Hematopoietic multipotent progenitor cell treated with erythropoietin and hydrocortisone succinate and interleukin-3 and kit ligand, for 17 days (in vitro differentiated cells): ENCODE measurements at places on chromosomes 6 and 20.

- no peak for DNase-seq
Observed at GRCh38 chr6:138442663-138443062, 38.6 kb downstream of the HEBP2 start.

GRCh38 chr6:43790031-43790430 lies 20.0 kb downstream of the VEGFA start:
- no peak for DNase-seq

GRCh38 chr6:7721649-7722048 lies 4.2 kb upstream of the BMP6 start:
- no peak for DNase-seq

DNA sequence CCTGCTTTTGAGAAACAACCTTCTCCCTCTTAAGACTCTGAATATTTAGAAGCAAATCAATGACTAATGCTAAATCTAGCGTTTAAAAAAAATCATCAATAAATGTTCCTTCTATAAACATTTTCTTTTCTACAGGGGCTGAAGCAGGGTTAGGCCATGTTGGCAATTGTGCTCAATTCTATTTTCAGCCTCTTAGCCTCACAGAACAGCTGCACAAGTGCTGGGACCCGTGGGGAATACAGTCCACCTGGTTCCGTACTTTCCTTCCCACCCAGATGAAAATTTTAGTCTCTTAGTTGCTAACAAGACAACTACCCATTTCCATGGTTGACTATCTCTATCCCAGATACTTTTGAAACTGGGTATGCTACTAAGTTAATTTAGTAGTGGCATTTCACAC lies 138.6 kb downstream of the RPS12 start:
- DNase-seq: no peak

- no peak for DNase-seq
Observed at GRCh38 chr6:34065466-34066217, 80.2 kb downstream of the GRM4 start.

DNA sequence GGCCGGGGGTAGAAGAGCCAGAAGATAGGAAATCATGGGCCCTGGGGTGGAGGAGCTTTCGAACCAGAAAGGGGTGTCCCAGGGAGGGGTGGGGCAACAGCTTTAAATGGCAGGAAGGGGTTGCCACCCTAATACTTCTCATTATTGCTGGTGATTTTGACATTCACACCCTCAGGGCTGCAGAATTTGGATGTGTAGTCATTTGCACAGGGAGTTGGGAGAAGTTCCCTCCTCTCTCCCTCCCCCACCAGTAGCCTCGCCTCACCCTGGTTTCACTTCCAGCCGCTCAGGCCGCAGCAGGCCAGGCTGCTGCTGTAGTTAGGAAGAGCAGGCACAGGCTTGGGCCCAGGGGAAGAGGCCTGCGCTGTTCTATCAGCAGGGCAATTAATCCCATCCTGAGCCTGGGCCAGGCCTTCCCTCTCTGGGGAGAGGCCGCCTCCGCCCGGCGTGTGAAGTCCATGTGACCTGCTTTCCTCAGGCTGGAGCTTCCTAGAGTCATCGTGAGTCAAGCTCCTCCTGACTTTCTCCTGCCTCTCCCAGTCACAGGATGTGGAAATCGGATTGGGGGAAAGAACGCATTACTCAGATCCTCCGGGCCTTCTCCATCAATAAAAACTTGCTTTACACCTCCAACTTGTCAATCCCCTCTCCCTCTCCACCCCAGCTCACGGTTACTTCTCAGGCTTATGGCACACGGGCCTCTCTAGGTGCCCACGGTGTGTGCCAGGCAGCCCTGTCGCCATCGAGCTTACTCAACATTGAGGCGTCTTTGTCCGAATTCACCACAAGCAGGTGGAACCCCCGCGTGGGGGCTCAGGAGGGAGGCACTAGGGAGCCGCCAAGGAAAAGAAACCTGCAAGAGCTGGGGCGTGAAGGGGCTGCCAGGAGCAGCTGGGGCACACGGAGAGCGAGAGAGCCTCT lies 7.8 kb downstream of the ADTRP start:
- no peak for DNase-seq

DNA sequence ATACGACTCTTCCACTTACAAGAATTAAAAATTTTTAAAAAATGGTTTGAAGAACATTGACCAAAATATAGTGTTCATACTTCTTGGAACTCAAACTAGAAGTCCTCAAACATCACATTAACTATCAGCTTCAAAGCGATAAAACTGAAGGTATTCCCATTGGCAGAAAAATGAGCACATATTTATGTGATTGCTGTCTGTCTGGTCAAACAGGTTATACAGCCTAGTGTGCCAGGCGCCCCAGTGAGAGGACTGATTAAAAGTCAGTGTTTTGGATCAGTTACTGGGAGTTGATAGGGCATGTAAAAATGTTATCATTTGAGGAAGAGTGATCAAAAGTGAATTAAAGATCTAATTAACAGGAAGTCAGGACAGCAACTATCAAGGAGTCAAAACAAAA lies 738.8 kb downstream of the HDGFL1 start:
- no peak for DNase-seq

GRCh38 chr20:35648836-35649235 lies 15.9 kb downstream of the CPNE1 start:
- peak; percentile 38 for DNase-seq

DNA sequence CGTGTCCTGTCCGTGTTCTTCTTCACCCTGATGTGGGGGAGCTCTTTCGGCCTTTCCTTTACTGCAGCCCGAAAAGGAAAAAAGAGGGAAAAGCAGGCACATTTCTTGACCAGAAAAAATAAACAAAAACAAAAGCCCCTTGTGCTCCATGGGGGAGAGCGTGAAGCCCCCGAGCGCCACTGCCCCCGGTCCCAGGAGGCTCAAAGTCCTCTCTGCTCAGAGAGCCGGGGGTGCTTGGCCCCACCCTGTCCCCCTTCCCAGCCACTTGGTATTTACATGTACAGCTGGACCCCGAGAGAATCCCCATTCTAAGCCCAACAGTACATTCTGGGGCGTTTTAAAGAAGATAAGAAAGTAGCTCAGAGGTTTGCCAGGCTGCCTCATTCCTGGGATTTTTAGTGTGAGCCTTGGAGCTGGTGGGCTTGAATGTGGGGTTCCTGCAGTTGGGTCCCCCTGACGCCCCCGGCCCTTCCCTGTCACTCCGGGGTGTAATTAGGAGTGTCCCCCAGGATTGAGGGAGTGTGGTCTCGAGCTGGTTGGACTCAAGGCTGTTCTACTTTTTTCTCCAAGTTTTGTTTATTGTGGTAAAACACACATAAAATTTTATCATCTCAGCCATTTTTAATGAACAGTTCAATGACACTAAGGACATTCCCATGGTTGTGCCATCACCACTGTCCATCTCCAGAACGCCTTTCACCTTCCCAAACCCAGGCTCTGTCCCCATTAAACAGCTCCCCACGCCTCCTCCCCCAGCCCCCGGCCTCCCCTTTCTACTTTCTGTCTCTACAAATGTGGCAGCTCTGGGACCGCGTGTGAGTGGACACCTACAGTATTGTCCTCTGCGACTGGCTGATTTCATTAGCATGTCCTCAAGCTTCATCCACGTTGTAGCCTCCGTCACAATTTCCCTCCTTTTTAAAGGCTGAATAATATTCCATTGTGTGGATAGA lies 55.7 kb upstream of the BHLHE23 start:
- no peak for DNase-seq

GRCh38 chr6:125728739-125729138 lies 20.7 kb upstream of the HEY2 start:
- DNase-seq: no peak

GRCh38 chr6:169782966-169783365 lies 31.5 kb downstream of the ERMARD start:
- DNase-seq: no peak

GRCh38 chr6:25112322-25112773 lies 166.8 kb upstream of the CARMIL1 start:
- no peak for DNase-seq

- DNase-seq: no peak
Observed at GRCh38 chr6:170098428-170099170, 192.3 kb downstream of the DLL1 start.

DNA sequence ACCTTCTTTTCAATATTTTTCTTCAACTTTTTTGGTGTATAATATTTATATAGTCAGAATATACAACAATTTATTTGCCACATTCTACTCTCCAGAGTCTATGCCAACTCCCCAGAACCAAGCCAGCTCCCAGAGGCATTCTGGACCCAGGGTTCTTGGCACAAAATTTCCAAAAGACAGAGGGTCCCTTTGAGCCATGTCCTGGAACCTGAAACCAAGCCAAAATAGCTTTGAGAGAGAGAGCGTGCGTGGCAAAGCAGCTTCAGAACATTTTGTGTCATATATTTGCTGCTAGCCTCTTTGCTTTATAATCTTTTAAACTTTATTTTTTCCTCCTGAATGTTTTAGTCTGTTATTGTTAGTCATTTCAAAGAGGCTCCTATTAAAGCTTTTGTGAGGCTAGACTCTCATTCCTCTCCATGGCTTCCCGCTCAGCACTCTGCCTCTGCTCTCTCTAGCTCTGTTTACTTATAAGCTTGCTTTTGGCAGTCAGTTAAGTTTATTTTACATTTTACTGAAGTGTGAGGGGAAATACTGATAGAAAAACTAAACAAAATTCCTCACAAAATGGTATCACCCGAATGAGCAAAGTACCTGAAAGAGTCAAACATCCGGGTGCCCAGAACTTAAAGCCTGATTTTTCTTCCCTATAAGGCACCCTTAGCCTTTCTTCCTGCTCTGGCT lies 605.1 kb upstream of the ID4 start:
- no peak for DNase-seq

DNA sequence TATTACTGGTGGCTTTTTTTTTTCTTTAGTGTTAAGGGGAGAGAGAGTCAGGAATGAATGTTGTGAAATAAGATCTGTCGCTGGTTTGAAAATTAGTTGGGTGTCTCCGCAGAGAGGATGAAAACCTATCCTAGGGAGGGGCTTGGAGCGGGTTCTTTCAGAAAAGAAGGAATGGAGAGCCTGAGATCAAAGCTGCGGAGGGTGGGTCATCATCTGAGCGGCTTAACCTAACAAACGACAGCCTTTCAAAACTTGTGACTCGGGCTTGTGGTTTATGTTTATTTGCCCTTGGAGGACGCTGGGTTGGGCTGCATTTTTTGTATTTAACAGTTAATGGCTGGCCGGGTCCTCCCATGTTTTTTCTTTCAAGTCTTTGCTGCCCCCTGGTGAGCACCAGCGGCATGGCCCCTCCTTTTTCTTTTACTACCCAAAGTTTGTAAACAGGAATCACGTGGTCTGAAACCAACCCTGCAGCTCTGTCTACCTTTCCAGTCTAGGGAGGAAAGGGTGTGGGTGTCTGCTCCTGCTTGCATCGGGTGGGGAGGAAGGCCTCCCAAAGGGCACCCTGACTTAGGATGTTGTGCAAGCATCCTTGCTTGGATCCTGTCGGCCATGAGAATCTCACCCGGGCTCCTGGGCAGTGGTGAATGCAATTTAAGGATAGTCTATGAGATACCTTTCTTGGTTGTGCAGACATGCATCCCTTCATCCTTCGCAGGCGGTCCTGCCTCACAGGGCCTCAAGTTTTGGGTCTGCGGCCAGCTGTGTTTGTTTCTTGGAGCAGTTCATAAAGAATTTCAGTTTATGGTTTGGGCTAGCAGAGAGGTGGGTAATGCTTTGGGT lies 2.2 kb downstream of the PIM1 start:
- peak; percentile 99 for DNase-seq

DNA sequence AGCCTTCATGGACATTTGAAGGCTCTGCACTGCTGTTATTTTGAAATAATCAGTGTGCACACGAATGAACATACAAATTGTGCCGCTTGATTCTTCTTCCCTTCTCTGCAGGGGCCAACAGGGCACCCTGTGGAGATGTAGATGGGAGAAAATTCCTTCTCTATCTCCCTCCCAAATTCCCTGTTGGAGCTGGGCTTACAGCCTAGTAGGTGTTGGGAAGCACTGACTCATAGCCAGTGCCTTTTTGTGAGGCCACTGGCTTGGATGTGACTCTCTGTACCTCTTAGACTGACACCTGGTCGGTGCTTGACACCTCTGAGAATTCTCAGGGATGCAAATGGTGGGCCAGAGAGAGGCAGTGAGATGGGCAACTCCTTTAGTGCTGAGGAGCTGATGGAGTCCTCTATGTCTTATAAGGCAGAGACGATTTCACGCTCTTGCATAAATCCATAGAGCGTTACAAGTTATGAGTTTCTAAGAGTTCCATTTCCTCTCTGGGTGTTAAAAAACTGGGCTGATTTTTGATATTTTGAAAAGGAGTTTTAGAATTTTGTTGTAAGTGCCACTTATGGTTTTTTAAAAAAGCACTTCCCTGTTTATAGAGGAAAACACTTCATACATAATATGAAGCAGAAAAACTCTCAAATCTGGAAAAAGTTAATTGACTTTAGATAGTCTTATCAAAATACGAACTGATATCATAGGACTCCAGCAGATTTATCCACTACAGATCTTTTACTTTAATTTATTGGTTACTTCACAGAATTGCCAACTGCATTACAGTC lies 89.8 kb upstream of the MAP3K7 start:
- DNase-seq: no peak

GRCh38 chr20:8510808-8511207 lies 378.7 kb downstream of the PLCB1 start:
- DNase-seq: no peak

- no peak for DNase-seq
Observed at GRCh38 chr6:35049900-35050756, 91.0 kb downstream of the TCP11 start.

- no peak for DNase-seq
Observed at GRCh38 chr6:88677356-88677755, 286.1 kb downstream of the RNGTT start.

GRCh38 chr6:51459958-51460357 lies 627.5 kb downstream of the PKHD1 start:
- no peak for DNase-seq

DNA sequence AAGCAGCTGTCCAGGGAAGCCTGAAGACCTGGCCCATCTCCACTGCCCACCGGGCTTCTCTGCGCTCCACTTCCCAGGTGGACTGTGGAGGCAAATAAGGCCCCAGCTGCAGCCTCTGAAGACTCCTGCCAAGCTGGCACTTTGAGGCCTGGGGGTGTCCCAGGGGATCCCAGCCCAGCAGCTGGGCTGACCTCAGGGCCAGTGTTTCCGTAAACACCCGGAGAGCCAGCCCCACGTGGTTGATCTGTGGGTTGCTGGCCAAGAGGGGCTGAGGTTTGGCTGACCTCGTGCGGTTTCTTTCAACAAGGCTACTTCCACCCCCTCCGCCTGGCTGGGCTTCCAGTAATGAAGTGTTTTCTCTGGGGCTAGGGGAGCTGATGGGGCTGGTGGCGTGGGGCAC lies 12.4 kb upstream of the CCN5 start:
- no peak for DNase-seq

- no peak for DNase-seq
Observed at GRCh38 chr6:8434727-8435092, 635 bp downstream of the SLC35B3 start.

GRCh38 chr6:37725957-37726356 lies 28.3 kb upstream of the MDGA1 start:
- DNase-seq: no peak

- no peak for DNase-seq
Observed at GRCh38 chr20:48794360-48794759, 33.4 kb downstream of the PREX1 start.

DNA sequence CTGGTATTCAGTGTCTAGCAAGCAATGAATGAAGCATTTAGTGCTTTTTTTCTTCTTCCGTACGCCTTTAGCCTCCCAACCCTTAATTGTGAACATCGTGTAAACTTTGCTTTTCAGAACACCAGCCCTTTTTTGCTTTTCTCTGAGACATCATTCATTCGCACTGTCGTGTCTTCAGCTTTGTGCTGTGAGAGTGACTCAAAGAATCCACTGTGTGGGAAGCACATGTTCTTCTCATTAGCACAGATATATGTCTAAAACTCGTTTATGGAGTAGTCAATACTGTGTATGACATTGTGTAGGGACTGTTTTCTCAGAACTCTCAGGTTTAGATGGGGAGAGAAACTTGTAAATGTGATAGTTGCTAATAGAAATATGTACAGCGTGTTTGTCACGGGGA lies 279.1 kb downstream of the FARS2 start:
- no peak for DNase-seq
